ENCODE measurements at places on chromosomes 2 and 18. TPM values are rescaled to one million over a fixed set of nuclear protein-coding genes. Genes with fewer than 3 reads are reported as not detected.

CFAP65 gene
- total RNA-seq, result not detected

ZSWIM2 gene
- not detected for total RNA-seq

IL1RN gene
- total RNA-seq, result not detected

MOCOS gene
- total RNA-seq, result 18.7 TPM

NUP35 gene
- 41.1 TPM for total RNA-seq

SPHKAP gene
- not detected for total RNA-seq

RGPD4 gene
- not detected for total RNA-seq

GRCh38 chr2:66303471-66303870, 131.5 kb upstream of the MEIS1 start:
- DNase-seq, result no peak

GRCh38 chr2:227004482-227004881, 159.5 kb downstream of the COL4A4 start:
- DNase-seq, result no peak

- peak; percentile 62 for DNase-seq
These were observed 1.8 kb downstream of the SP3 start for GRCh38 chr2:173963323-173963816.

DNA sequence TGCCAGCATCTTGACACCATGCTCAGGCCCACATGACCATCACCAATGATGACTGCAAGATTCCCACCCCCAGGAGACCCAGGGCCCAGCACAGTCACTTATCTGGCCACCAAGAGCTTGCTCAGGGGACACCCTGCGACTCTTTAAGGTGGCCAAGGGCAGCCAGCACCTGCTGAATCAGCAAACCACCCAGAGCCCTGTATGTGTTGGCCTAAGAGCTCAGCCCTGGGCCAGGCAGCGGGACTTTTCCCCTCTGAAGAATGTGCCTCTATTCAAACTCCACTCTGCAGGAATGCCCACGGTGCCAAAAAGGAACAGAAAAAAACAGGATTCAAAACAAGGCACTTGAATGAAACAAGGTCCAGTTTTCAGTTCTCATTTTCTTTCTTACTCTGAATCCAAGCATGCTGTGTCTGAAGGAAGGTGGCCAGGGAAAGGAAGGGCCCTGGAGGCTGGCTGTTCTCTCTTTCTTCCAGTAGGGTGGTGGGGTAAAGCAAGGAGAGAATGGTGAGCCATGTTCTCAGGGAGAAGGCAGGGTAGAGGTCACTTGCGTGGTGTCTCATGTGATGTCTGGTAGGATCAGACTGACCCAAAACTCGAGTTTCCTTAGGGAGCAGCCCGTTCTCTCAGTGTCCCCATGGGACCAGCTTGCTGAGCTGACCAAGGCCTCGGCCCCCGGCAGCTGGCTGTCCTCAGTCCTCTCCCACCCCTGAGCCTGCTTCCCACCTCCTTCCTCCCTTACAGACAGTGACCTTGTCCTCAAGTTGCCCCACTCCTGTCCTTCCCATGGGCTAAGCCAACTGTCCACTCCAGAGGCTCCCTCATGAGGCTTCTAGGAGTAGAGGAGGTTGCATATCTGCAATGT, 150.0 kb downstream of the RNF152 start:
- no peak for DNase-seq

GRCh38 chr2:217909156-217909820, 93.5 kb downstream of the TNS1 start:
- no peak for DNase-seq

- no peak for DNase-seq
These were observed 8.9 kb upstream of the MYCN start for GRCh38 chr2:15931319-15931890.

DNA sequence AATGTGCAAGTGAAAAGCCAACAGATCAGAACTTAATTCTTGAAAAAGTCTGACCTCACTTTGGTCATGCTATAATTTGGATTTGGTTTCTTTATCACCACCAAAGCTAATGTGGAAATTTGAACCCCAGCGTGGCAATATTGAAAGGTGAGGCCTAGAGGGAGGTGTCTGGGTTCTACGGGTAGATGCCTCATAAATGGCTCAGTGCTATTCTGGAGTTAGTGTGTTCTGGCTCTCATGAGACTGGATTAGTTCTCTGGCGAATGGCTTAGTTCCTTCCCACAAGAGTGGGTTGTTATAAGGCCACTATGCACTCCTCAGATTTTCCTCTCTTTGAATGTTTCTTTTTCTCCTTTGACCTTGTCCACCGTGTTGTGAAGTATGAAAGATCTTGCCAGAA, 22.3 kb downstream of the ORC4 start:
- DNase-seq, result no peak

GRCh38 chr2:121200419-121201315, 84.3 kb downstream of the TFCP2L1 start:
- no peak for DNase-seq

All from H4 (cell line).